ENCODE measurements at places on chromosomes 1 and 21. TPM values are rescaled to one million over a fixed set of nuclear protein-coding genes. Genes with fewer than 3 reads are reported as not detected.

The OR2G6 gene
- total RNA-seq, result not detected

The MAP1LC3C gene
- 1.6 TPM for total RNA-seq

The KRTAP10-3 gene
- total RNA-seq, result not detected

The BTG2 gene
- total RNA-seq, result 16.8 TPM

The ELF3 gene
- not detected for total RNA-seq

The POLR3GL gene
- total RNA-seq, result 13.4 TPM

The EPHA10 gene
- total RNA-seq, result 21.0 TPM

The KIAA0319L gene
- total RNA-seq, result 68.3 TPM

The HMGN2 gene
- 309 TPM for total RNA-seq

The TEDDM1 gene
- not detected for total RNA-seq

The SPRR2E gene
- total RNA-seq, result not detected
